NCI-H446 (cell line): ENCODE measurements at places on chromosomes 11 and 22.

DNA sequence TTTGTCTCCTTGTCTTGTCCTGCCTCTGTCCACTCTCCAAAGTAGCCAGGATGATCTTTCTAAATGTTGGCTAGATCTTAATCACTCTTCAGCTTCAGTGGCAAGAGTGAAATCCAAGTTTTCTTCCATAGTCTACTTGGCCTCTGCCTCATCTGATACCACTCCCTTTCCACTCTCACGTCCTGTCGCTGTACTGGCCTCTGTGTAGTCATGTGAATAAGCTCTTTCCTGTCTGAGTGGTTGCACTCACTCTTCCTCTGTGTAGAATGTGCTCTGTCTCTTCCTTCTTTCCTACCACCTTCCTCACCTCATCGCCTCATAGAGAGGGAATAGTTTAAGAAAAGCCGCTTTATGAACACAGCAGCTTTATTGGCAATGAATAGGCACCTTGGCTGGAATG lies 86.5 kb downstream of the WNT11 start:
- DNase-seq, result no peak

DNA sequence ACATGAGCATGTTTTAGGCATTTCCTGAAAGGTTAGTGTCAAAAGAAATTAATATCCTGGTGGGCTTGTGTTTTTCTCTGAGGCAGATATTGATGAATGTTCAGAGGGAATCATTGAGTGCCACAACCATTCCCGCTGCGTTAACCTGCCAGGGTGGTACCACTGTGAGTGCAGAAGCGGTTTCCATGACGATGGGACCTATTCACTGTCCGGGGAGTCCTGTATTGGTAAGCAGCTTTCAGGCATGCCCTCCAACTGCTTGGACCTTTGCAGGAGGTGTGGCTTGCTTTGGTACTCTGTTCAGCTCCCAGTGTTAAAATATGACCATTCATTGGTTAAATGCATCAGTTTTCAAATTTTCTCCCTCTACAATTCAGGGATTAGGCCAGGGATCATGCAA lies 658.6 kb upstream of the ANO5 start:
- no peak for DNase-seq

- DNase-seq, result no peak
Measured at GRCh38 chr11:129041611-129042018, 98.9 kb upstream of the TP53AIP1 start.

- DNase-seq, result no peak
Measured at GRCh38 chr11:59810911-59811259, 307 bp upstream of the MRPL16 start.

DNA sequence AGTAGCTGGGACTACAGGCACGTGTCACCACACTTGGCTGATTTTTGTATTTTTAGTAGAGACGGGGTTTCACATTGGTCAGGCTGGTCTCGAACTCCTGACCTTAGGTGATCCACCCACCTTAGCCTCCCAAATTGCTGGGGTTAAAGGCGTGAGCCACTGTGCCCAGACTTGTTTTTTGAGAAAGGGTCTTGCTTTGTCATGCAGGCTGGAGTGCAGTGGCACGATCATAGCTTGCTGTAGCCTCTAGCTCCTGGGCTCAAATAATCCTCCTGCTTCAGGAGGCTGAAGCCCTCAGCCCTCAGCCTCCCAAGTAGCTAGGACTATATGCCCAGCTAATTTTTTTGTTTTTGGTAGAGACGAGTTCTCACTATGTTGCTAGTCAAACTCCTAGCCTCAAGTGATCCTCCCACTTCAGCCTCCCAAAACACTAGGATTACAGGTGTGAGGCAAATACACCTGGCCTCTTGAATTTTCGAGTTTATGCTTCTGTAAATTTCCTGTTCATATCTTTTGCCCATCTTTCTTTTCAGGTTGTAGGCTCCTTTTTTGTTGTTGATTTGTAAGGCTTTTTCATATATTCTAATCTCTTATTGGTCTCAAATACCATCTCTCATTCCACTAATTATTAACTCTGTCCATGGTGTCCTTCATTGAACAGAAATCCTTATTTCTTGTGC lies 3.4 kb upstream of the RBM4B start:
- no peak for DNase-seq

DNA sequence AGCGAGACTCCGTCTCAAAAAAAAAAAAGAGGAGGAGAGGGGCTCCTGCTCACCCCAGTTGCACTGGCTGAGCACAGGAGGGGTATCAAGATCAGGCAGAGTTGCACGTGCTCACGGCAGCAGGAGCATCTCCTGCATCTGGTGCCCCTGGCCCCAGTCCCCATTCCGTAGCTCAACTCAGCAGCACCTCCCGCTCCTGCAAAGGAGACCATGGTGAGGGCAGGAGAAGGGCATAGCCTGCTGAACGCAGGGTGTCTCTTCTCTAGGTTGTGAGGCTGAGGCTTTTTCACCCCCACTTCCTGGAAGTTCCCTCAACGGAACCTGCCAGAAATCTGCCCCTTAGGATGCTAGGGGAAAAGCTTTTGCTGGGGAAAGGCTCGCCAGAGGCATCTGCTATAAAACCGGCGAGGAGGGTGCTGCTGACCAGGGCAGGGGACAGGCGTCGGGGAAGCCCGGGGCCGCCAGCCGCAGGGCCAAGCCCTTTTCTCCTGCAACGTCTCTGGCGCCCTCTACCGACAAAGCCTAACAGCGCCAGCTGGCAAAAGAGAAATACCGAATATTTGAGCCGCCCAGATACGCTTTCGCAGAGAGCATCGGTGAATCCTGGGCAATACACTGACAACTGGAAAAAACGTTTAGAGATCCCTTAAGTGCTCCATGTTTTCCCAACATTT lies 1.0 kb upstream of the PPP6R2 start:
- peak; percentile 91 for DNase-seq

GRCh38 chr22:48483764-48484528 lies 1343.7 kb downstream of the BRD1 start:
- DNase-seq, result no peak

DNA sequence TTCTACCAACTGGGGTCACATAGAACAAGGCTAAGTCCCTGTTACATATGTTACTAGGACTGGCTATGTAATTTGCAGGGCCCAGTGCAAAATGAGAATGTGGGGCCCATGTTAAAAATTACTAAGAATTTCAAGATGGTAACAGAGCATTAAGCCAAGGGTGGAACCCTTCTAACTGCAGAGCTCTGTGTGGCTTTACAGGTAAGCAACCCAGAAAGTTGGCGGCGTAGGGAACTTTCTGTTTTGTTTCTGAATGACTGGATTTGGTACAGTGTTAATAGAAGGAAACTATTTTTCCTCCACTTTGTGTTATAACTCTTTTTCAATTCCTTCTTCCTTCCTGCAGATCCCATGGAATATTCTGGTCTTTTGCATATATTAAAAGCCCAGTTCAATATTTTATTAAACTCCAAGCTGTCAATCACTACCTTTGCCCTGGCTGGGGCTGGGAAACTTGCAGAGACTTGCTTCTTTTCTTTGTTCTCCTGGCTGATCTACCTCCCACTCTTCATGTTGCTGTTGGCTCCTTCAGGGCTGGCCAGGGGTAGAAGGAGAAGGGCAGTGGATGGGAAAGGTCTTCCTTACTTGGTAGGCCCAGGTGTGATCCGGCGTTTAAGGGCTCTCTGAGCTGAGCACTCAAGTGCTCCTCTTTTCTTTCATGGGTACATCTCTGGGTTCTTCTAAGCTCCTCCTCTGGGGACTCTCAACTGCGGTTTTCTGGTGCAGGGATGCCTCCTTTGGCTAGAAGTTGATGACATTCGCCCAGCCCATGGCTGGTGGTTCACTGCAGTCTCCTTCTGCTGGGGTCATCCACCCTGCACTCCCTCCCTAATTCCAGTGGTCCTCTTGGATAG lies 67.7 kb downstream of the SNX19 start:
- DNase-seq, result no peak

DNA sequence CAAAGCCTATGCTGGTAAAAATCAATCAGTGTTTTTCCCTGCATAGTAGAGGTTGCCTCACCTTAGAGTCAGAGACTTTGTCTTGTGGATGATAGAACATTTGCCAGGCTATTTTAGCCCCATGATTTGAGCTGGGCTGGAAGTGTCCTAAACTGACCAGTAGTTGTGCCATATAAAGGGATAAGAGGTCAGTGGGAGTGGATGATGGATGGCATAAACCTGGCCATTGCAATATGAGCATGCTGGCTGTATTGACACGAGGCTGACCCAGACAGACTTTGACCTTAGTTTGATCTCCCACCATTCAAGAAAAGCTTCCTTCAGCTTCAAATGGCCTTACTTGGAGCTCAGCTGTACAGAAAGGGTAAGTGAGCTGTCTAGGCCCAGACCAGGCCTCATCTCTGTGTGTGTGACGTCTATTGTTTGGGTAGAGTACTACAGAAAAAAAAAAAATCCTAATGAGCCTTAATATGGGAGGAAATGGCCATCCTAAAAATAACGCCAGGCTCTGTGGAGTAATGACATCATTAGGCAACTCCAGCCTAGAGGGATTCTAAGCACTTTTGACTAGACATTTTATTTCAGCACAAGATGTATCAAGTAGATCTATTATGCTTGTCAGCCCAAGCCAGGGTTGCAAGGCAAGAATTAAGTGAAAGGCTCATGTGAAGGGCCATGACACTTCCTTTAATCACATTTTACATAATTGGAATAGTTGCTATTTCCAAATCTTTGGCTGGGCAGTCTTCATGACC lies 51.3 kb upstream of the CADM1 start:
- no peak for DNase-seq
